ENCODE measurements at places on chromosomes 5 and 9. TPM values are rescaled to one million over a fixed set of nuclear protein-coding genes. Genes with fewer than 3 reads are reported as not detected.

The GNE gene
- total RNA-seq: 15.8 TPM

The ZNF462 gene
- total RNA-seq: 0.37 TPM

The INSL4 gene
- not detected for total RNA-seq

The DOK3 gene
- 3.9 TPM for total RNA-seq

DNA sequence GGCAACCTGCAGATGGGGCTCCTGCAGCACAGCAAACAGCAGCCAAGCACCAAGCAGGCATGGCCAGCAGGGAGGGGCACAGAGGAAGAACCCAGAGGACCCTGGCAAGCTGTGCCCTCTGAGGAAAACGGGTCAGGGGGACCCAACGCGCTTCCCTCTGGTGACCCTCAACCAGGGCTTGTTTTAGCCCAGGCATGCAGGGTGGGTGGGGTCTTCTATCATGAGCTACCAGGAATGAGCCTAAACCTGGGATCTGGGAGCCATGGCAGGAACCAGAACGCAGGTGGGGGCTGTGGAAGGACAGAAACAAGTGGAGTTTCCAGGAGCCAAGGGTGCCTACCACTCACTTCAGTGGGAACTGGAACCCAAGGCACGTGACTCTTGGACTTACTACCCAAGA, 20.9 kb downstream of the IPPK start:
- no peaks in the 10 kb centered on the region for H3K27me3 ChIP-seq
- H3K36me3 ChIP-seq: peaks cover 54% of the 10 kb centered on the region
- no peak overlapping the region for H3K27ac ChIP-seq
- H3K4me1 ChIP-seq: peaks cover 9% of the 10 kb centered on the region
- no peak for DNase-seq
- no peak overlapping the region for H3K4me3 ChIP-seq

- no peak overlapping the region for H3K27ac ChIP-seq
- no peaks in the 10 kb centered on the region for H3K4me1 ChIP-seq
Measured at GRCh38 chr5:122702524-122702875, 72.4 kb upstream of the SNX2 start.

DNA sequence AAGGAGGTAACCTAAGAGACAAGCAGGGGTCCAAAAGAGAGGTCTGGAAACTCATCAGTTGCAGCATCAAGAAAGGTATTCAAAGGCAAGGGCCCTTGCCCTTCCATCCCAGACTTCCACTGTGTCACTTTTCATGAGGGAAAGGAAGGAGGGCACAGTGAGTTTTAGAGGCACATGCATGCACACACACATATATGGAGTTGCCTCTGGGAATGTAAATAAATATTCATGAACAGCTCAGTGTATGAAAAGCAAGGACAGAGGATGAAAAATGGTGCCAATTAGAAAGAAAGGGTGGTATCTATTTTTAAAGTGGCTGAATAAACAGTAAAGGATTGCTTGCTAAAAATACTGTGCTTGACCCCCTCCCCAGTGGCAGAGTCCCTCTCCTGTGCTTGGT, 105.3 kb upstream of the LRRTM2 start:
- peaks cover 46% of the 10 kb centered on the region for H3K4me1 ChIP-seq
- no peak for DNase-seq
- peaks cover 2% of the 10 kb centered on the region for H3K27me3 ChIP-seq

DNA sequence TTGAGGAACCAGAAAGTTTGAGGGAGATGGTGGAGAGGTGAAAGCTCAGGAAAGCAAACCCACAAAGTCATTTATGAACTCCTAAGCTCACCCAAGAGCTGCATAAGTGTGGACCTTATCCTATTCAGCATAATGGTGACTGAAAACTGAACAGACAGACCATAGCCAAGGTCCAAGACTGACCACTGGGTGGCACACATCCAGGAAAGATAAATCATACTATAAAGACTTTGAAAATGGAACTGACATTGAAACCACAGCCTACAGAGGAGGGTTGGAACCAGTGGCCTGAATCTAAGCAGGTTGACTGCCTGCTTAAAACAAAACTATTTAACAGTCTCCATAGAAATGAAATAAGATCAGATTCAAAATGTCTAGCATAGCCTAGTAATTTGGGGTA, 121.0 kb upstream of the RGS7BP start:
- H3K36me3 ChIP-seq: no peaks in the 10 kb centered on the region
- H3K27me3 ChIP-seq: no peaks in the 10 kb centered on the region
- no peak for DNase-seq

- H3K4me1 ChIP-seq: peaks cover 2% of the 10 kb centered on the region
Measured at GRCh38 chr9:38090170-38090569, 21.1 kb upstream of the SHB start.

All from activated CD4-positive, alpha-beta T cell treated with anti-CD3 and anti-CD28 coated beads, Interleukin-2, amount 10 ng/mL, durations not matched to agents 7 days and 5 days (primary cell).